ENCODE measurements at places on chromosomes 2 and 18.

DNA sequence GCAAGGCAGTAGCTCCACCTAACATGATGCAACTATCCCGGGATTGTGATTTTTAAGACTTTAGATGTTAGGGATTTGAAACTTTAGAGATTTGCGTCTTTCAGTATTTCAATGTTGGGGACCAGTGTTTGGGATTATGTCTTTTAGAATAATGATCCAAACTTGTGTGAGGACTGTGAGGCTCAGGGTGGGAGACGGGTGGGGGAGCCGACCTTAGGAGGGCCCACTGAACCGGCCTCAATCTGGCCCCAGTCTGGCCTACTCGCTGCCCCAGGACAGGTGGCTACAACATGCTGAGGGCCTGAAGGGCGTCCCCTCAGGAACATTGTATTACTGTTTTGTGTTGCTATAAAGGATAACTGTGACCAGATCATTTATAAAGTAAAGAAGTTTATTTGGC, 10.7 kb downstream of the AMER3 start:
- DNase-seq, result no peak

DNA sequence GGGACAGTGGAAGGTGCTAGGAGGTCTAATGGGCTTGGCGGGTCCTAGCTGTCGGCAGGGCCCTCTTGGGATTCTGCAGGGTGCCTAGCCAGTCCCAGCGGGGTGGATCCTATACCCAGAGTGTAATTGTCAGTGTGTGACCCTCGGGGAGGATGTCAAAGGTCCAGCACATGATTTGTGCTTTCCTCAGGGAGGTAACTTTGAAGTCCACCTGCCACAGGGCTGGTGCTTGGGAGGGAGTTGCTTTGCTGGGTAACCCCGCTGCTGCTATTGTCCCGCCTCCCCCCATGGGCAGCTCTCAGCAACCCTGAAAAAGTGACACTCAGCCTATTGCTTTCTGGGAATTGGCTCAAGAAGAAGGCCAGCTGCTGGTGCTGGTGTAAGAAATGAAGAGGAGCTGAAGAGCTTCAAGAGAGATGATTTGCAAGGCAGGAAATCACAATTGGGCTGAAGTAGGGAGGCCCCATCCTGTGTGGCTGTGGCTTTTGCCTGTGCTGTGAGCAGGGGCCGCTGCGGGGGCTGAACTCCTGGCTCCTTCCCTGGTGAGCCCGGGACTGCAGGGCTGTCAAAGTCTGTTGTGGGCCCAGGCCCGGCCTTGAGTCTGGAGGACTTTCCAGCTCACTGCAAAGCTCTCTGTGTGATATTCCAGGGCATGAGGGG, 36.4 kb downstream of the EMILIN2 start:
- no peak for DNase-seq

DNA sequence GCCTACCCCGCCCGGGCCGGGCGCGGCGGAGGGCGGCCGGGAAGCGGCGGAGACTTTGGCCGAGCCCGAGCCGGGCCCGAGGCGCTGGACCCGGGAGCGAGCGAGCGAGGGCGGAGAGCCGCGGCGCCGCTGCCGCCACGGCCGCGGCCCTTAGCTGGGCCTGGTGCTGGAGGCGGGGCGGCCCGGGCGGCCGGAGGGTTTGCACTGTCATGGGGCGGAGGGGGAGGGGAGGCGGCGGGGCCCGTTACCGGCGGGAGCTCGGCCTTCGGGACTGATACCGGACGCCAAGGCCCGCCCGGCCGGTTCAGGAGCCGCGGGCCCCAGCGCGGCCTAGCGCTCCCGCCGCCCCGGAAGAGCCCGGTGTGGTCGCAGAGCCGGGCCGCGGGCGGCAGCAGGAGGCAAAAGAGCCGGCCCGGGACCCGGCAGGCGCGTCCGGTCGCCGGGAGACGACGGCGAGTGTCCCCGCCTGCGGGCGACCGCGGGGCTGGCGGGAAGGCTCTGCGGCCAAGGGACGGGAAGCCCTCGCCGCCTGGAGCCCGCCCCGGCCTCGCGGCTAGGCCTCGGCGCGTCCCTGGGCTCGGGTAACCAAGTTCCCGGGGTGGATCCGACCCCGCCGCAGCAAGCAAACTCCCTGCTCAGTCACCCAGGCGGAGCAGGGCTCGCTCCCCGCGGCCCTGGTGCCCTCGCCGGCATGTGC, 697 bp downstream of the KCMF1 start:
- peak; percentile 52 for DNase-seq

- DNase-seq, result no peak
Observed at GRCh38 chr2:226131299-226131784, 668.3 kb downstream of the IRS1 start.
